H9 (cell line): ENCODE measurements at places on chromosomes 3 and 15. TPM values are rescaled to one million over a fixed set of nuclear protein-coding genes. Genes with fewer than 3 reads are reported as not detected.

MAGEL2 gene
- 9.2 and 9.7 TPM in 2 replicates for total RNA-seq

AHSG gene
- 0.13 TPM in 1 of 2 replicates, not detected in the other for total RNA-seq

DNA sequence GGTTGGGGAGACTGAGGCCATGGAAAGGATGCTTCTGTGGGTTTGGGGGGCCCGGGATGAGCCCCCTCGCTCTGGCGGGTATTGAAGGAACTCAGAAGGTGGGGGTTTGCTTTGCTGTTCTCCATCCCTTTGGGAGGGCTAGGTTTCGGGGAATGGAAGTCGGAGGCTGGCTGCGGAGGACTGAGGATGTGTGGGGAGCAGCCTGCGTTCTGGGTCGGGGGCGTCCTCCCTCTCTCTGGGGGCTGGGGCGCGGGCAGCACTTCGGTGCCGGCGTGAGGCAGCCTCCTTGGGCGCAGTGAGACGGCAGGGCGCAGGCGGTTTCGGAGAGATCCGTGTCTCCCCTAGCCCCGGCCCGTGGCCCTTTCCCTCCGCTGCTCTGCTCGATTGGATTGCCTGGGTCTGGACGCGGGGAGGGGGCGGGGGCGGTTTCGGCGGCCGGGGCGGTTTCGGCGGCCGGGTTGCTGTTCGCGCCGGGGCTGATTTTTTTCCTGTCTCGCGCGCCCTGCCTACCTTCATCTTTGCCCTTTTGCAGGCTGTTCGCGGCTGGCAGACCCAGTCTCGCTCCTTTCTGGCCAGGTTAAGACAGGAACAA, 1.4 kb downstream of the PTPRG start:
- no peak for DNase-seq

DNA sequence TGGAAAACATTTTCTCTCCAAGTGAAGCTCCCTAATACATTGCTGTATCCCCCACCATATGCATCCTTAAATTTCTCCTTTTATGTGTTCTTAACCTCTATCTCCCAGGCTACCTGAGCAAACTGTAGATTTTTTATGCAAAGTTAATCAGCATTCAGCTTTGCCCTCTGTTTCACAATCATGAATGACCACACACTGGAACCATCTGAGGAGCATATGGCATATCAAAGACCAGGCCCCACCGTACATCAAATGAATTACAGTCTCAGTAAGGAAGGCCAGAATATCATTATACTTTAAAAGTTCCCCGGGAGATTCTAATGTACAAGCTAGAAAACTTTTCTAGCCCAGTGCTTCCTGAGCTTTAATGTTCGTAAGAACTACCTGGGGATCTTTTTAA, 115.5 kb upstream of the NECTIN3 start:
- no peak for DNase-seq

GRCh38 chr3:114569186-114569585, 275.4 kb downstream of the TIGIT start:
- no peak for DNase-seq

DNA sequence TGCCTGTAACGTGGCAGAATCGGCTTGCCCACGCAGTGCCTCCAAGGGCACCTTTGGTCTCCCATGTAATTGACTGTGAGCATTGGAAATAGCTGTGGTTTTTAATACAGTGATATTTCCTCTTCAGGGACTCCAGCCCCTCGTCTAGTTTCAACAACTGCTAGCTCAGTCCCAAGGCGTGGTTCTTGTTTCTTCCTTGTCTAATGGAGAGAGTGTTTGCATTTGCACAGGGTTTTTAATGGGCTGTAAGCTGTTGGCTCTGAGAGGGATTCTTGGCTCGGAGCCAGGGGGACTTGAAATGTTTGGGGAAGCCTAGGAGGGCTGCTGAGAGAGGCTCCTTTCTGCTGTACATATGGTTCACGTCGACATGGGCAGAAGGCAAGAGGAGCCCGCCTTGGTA, 86.2 kb downstream of the THSD4 start:
- no peak for DNase-seq
